Smooth muscle cell of the coronary artery (primary cell): ENCODE measurements at places on chromosomes 2 and 18. TPM values are rescaled to one million over a fixed set of nuclear protein-coding genes. Genes with fewer than 3 reads are reported as not detected.

The MTA3 gene
- total RNA-seq = 20.6 and 23.6 TPM in 2 replicates

The DSC2 gene
- 0.23 TPM in 1 of 2 replicates, not detected in the other for total RNA-seq

The RND3 gene
- total RNA-seq = 287 and 474 TPM in 2 replicates

The AFG3L2 gene
- 29.3 and 37.1 TPM in 2 replicates for total RNA-seq

The FSHR gene
- total RNA-seq = not detected in 2 replicates

The KCNG2 gene
- 0.12 TPM in 1 of 2 replicates, not detected in the other for total RNA-seq

The TXNDC2 gene
- not detected in 2 replicates for total RNA-seq

The STAT4 gene
- total RNA-seq = 4.1 and 4.4 TPM in 2 replicates

The TEKT4 gene
- not detected in 2 replicates for total RNA-seq
